HFFc6 (cell line): ENCODE measurements at places on chromosomes 1 and 21.

- no peak for DNase-seq
These were observed 10.5 kb downstream of the LGR6 start for GRCh38 chr1:202204065-202204464.

- no peak for DNase-seq
These were observed 126.7 kb downstream of the TRABD2B start for GRCh38 chr1:47870480-47870879.

DNA sequence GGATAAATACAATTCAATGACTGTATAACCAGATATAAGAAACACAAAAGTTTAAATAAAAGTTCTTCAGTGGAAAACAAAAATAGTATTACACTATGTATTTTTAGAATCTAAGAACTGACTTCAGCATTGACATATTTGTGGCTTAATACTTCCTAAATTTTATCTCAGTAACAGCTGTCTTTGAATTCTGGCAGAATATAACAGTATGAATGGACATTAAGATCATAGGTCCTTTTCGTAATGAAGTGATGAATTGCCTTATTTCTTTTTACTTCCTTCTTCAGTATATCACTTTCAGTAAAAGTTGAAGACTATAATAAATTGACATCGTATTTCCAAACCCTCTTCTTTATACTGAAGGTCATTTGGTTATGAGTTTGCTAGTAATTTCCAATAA is 1030.0 kb downstream of the MRPL39 start:
- DNase-seq, result no peak

GRCh38 chr1:39106801-39107327 is 80.7 kb downstream of the NDUFS5 start:
- no peak for DNase-seq

DNA sequence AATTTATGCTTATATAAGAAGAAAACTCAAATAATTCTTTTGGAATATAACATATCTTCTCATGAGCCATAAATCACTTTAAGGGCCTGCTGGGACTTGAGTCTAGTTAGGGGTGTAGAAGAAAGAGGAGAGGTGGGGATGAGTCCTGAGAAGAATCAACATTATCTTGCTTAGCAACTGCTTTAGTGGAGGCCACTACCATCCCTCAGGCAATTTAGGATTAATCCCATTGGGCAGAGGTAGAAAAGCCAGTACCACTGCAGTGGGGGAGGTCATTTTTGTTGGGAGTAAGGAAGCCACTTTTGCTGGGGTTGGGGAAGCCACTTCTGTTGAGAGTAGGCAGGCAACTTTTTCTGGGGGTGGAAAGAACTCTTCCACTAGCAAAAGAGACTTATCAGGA is 47.7 kb downstream of the SLC2A1 start:
- DNase-seq, result no peak

DNA sequence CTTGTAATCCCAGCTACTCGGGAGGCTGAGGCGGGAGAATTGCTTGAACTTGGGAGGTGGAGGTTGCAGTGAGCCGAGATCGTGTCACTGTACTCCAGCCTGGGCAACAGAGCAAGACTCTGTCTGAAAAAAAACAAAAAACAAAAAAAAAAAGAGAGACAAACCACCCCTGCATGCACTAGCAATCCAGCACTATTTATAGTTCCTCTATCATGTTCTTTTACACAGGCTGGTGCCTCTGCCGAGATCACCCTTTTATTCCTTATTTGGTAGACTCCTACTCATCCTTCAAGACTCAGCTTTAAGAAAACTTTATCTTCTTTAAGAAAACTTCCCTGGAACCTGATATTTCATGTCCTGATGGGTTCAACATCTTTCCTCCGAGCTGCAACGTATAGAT is 10.8 kb downstream of the FMO5 start:
- DNase-seq, result no peak
